Suppressor macrophage treated with lipopolysaccharide for 1 hour (primary cell): ENCODE measurements at places on chromosomes 6 and 20.

DNA sequence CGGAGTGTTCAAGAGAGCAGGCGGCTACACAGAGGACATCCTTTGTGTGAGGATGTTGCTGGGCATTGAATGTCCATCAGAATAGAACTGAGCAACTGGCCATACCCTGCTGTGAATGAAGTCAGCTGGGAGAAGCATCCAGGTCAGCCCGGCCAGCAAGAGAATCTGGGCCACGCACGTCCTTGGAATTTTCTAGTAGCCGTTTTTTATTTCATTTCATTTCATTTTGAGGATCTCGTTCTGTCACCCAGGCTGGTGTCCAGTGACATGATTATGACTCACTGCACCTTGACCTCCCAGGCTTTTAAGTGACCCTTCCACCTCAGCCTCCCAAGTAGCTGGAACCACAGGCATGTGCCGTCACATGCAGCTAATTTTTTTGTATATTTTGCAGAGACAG is 97.9 kb downstream of the SSR1 start:
- DNase-seq, result no peak

DNA sequence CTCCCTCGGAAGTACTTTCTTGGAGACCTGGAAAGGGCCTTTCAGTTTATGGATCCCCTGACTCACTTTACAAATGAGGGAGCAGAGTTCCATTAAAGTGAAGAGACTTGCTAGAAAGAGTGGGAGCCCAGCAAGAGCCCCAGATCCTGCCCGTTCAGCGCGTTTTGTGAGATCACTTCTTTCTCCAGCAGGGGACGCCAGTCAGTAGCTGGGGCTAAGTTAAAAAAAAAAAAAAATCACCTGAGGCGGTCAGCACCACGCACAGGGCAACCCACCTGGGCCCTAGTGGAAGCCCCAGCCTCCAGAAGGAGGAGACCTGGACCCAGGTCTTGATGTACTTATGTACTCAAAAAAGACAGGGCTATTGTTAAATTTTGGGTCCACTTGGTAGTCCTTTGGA is 274.5 kb upstream of the RNF24 start:
- DNase-seq, result no peak

- no peak for DNase-seq
Observed at GRCh38 chr20:57128044-57128757, 138.2 kb downstream of the BMP7 start.

DNA sequence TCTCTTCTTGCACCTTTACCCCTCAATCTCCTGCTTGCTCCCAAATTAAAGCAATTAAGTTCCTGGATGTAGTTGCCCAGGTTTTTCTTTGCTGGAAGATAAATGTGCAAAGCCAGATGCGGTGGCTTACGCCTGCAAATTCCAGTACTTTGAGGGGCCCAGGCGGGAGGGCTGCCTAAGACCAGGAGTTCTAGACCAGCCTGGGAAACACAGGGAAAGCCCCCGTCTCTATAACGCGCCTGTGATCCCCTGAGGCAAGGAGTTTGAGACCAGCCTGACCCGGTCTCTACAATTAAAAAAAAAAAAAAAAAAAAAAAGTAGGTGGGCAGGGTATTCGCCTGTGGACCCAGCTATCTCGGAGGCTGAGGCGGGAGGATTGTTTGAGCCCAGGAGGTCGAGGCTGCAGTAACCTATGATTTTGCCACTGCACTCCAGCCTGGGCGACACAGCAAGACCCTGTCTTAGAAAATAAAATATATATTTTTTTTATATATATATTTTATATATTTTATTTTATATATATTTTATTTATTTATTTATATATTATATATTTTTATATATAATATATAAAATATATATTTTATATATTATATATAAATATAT is 461 bp upstream of the DCDC2 start:
- no peak for DNase-seq

DNA sequence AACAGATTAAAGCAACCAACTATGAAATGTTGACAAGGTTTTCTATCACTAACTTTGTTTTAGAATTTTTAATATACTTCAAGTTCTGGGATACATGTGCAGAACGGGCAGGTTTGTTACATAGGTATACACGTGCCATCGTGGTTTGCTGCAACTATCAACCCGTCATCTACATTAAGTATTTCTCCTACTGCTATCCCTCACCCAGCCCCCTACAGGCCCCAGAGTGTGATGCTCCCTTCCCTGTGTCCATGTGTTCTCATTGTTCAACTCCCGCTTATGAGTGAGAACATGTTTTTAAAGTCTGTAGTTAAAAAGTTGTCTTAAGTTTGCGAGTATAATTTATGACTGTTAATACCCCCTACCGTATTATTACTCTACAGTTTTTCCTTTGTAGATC is 844.3 kb upstream of the MANEA start:
- DNase-seq, result no peak

- peak; percentile 76 for DNase-seq
Observed at GRCh38 chr6:158853072-158853879, 34.1 kb upstream of the EZR start.

GRCh38 chr6:125932451-125932795 is 24.1 kb upstream of the HINT3 start:
- no peak for DNase-seq

- DNase-seq, result no peak
Observed at GRCh38 chr6:66731310-66731709, 1024.3 kb upstream of the EYS start.

DNA sequence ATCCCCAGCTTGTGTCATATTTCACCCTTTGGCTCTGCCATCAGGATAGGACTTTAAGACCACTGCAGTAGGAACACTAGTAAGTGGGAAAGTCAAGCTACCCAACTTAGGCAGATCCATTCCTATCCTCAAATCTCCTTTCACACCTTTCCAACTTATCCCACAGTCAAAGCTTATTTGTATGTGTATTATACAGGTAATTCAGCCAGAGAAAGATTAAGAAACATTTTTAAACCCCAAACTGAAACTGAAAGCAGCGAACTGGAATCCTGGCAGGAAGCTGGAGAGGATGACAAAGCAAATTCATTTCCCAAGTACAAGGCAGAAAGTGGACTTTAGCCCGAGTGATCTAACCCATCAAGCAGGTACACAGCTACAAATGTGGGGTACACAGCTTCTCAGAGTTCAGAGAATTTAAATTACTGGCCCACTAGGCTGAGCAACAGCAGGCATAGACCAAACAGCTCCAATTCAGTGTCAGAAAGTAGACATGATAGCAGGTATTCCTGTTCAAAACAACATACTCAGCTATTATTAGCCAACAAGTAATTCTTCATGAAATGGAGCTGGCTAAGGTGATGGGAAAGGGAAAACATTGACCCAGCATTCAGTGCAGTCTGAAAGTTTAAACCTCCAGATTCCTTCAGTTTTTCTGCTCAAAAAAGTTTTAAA is 39.1 kb downstream of the ILRUN start:
- DNase-seq, result peak; percentile 72

GRCh38 chr20:58568126-58568482 is 52.9 kb upstream of the APCDD1L start:
- DNase-seq, result no peak

DNA sequence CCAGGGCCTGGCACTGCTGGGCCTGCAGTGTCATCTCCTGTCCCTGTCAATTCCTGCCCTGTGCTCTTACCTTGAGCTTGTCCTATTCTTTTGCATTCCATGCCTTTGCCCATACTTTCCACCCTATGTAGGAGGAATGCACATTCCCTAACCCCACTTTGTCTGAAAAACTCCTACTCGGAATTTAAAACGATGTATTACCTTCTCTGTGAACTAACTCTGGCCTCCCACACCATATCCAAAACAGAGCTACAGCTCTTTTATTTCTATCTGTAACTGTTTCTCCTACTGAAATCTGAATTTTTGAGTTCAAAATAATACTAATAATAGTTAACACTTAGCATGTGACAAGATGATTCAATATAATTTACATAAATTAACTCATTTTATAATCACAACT is 353.7 kb downstream of the FRK start:
- no peak for DNase-seq

DNA sequence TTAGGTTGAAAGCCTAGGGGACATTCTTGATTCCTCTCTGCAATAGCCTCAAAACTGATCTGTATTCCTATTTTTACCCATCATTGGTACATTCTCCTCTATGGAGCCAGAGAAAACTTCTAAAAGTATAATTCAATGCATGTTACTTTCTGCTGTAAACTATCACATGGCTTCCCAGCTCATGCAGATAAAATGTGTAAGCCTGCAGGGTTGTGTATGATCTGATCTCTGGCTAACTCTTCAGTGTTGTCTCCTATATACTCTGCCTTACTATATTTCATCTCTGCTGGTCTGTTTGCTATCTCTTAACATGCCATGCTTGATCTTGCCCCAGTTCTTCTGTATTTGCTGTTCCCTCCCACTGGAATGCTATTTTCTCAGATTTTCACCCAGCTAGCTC is 323.3 kb upstream of the RSPO3 start:
- DNase-seq, result no peak

- no peak for DNase-seq
Observed at GRCh38 chr20:37396416-37397075, 50.6 kb downstream of the SRC start.
